NCI-H2029 treated with DMSO at 0.1 percent for 48 hours (cell line): ENCODE measurements at places on chromosomes 13 and 19.

DNA sequence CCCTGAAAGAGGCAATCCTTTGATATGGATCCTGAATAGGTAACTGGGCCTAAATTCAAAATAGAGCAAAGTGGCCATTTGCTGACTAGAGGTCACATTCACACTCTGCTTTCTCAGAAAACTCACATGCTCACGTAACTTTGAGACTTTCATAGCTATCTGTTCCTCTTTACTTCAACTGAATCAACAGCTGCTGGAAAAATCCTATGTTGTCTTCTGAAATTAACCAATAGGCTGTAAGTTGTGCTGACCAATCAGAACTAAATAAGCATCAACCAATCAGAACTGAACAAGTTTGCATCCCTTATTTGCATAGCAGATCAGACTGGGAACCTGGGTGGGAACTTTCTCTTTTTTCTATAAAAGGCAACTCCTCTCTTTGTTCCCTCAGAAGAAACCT, 24.0 kb upstream of the TBC1D4 start:
- DNase-seq, result no peak

DNA sequence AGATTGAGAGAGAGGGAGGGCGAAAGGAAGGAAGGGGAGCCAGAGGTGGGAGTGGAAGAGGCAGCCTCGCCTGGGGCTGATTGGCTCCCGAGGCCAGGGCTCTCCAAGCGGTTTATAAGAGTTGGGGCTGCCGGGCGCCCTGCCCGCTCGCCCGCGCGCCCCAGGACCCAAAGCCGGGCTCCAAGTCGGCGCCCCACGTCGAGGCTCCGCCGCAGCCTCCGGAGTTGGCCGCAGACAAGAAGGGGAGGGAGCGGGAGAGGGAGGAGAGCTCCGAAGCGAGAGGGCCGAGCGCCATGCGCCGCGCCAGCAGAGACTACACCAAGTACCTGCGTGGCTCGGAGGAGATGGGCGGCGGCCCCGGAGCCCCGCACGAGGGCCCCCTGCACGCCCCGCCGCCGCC, at the start of gene TNFSF11:
TNFSF11 (plus strand) TSS at position 142 of the 400 bp plus-strand sequence; CDS start at position 294, 152 bp downstream.
- DNase-seq, result no peak

GRCh38 chr13:34808649-34809048, 133.4 kb upstream of the NBEA start:
- DNase-seq, result no peak

DNA sequence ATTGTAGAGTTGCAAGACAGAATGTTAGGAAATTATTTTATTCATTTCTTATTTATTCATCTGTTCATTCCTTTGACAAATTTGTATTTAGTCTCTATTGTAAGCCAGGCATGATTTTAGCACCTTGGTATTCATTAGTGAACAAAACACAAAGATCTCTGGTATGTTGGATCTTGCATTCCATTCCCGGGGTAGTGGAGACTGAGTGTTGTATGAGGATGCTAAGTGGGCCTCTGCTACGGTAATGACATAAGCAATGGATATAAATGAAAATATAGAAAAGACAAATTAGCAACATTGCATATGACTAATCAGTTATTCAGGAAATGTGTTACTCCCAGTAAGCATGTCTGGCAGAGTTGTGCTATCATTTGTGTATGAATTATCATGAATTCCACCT, 449.3 kb downstream of the PCDH17 start:
- DNase-seq, result no peak

DNA sequence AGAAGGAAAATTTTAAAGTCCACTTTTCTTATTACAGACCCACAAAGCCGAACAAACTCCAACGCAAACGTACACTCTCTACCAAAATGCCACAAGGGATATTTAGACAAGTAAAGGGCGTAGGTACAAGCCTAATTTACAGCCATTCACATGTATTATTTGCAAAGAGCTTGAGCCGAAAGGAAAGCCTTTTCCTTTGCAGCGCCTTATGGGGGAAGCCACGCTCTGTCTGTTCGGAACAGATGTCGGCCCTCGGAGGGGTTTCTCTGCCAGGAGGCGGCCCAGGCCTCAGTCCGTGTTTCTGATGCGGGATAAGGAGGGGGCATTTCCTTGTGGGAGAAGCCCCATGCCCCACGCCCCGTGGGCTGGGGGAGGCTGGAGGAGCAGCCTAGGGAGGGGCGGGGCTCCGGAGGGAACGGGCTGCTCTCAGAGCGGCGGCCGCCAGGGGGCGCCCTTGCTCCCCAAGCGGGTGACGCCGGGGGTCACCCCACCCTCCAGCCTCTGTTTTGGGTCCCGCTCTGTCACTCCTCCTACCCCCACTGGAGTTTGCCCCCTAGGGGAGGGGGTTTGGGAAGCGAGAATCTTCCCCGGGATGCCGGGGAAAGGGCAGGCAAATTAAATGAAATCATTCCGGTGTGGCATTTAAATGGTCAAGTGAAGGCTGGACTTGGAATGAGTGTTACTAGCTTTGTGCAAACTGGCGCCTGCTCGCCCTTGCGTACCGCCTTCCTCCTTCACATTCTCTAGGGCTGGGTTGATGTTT, 2.9 kb downstream of the HTR2A start:
- DNase-seq, result no peak

- no peak for DNase-seq
These were observed 1.4 kb downstream of the MLNR start for GRCh38 chr13:49221590-49221965.

- no peak for DNase-seq
These were observed 899 bp downstream of the GIPC3 start for GRCh38 chr19:3586127-3586626.

DNA sequence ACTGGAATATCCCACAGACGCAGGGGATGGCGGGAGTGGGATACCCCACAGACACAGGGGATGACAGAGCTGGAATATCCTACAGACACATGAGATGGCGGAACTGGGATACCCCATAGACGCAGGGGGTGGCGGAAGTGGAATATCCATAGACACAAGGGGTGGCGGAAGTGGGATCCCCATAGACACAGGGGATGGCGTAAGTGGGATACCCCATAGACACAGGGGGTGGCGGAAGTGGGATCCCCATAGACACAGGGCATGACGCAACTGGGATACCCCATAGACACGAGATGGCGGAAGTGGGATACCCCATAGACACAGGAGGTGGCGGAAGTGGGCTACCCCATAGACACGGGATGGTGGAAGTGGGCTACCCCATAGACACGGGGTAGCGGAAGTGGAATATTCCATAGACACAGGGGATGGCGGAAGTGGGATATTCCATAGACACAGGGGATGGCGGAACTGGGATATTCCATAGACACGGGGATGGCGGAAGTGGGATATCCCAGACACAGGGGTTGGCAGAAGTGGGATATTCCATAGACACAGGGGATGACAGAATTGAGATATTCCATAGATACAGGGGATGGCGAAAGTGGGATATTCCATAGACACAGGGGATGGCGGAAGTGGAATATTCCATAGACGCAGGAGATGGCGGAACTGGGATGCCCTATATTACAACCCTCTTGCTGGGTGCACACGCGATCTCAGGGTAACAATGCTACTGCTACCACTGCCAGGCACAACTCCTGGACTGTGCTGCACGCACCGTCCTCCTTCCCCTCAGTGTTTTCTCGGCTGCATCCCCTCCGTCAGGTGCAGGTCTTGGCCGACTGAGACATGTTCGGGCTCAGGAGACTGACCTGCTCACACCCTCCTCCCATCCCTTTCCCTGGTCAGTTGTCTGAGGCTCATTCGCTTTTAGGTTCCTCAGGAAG, 28.1 kb downstream of the ZNF787 start:
- DNase-seq, result no peak

DNA sequence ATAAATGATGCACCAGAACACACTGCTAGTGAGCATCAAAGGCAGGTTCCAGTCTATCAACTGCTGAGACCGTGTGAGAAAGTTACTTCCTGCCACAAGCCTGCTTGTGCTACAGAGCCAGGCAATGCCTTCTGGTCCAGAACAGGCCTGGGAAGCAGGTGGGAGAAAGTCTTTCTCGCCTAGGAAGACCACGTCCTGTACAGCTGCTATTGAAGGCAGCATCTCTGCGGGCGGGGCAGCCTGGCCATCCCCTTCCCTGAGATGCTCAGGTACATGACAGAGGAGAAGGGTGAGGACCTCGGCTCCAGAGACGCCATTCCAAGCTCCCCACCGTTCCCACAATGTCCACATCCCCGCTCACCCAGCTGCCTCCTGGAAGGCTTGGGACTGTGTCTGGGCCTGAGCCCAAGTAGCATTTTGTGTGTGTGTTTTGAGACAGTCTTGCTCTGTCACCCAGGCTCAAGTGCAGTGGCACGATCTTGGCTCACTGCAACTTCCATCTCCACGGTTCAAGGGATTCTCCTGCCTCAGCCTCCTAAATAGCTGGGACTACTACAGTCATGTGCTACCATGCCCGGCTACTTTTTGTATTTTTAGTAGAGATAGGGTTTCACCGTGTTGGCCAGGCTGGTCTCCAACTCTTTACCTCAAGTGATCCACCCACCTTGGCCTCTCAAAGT, 3.4 kb downstream of the RFX1 start:
- no peak for DNase-seq

- no peak for DNase-seq
These were observed 7.6 kb downstream of the KATNAL1 start for GRCh38 chr13:30299786-30300185.

DNA sequence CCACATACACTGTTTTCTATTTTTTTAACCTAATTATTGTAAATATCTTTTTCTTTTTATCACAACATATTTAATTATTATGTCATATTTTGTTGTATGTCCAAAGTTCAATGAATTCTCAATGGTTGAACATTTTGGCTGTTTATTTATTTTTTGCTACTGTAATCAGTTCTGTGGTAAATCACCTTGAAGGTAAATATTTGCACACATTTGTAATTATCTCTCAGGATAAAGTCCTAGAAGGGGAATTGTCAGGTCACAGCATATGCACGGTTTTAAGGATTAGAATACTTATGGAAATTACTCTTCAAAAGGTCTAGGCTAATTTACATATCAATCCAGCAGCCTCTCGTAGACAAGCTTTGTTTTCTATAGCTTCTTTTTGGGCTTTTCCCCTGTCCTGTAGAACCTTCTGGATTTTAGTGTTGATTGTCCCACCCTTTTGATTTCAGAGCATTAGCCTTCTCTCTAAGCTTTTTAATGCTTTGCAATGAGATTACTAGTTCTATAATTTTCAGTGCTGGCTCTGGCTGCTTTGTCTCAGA, 362.6 kb downstream of the KCNRG start:
- no peak for DNase-seq

DNA sequence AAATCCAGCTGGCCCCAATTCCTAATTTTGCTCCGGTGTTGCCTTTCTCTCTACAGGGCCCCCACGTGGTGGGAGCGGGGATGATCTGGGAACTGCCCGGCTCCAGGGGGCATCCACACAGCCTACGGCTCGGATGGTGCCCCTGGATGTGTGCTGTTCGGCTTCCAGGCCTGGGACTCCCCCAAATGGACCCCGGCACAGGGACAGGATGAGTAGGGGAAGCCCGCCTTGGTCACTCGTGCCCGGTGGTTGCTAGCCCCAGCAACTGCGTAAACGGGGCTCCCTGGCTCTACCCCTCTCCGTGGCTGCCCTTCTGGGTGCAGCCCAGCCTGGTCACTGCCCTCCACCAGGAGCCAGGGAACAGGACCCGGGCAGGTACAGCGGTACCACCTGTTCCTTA, 111.5 kb downstream of the TEX26 start:
- no peak for DNase-seq

DNA sequence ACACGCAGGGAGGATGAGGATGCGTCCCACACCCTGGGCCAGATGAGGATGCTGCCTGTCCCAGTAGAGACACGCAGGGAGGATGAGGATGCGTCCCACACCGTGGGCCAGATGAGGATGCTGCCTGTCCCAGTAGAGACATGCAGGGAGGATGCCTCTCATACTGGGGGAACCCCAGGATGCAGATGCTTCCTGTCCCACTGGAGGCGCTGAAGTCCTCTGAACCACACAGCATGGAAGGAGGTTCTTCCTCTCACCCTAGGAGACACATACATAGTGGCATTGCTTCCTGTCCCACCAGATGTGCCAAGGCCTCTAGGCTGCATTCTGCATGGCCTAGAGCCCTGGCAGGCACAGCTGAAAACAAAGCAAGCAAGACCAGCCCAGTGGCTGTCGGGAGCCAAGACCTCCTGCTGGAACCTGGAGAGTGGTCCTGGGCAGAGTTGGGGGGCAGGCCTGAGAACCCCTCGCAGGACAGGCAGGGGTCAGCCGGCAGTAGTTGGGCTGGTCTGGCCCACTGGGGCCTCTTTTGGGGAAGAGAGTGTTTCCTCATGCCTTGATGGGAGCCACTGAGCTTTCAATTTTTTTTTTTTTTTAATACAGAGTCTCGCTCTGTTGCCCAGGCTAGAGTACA, 4.3 kb downstream of the HPN start:
- DNase-seq, result no peak

GRCh38 chr13:48126944-48127830, 32.3 kb upstream of the MED4 start:
- DNase-seq, result peak; percentile 42

DNA sequence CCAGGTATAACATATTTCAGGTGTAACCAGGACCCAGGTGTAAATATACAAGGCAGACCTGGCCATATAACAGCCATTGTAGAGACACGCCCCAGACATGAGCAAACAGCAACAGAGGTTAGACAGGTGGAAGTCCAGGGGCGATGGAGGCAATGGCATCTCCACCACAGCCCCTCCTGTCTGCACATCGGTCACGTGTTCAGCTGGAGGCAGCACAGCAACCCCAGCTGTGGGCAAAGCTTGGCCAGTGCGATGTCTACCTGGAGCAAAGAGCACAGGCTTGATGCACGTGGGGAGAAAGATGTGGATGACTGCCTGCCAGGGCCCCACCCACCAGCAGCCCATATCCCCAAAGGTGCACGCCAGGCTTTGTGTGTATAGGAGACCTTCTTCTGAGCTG, 4.4 kb downstream of the CYP4F2 start:
- DNase-seq, result no peak

GRCh38 chr13:50125304-50125553, 110.0 kb downstream of the KCNRG start:
- DNase-seq, result no peak

DNA sequence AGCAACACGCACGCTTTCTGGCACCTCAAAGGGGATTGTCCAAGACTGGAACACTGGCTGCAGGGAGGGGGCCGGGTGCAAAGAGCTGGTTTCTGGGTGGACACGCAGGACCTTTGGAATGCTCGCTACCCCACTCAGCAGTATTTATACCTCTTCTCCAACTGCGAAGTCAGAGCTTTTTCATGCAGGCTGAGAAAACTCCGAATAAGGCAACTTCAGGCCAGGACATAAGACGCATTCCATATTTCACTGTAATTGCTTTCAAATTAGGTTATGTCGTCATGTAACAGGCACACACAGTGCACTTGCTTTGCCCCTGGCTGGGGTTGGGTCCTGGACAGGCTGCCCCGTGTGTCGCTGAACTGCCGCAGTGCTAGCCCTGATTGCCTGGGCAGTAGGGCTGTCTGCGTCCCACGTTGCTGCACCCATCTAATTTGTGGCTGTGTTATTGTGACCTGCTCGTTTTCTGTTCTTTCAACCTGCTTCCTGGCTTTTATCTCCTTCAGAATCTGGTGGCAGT, 44.5 kb downstream of the ACTN4 start:
- DNase-seq, result no peak

GRCh38 chr13:53014495-53015443, 13.8 kb upstream of the OLFM4 start:
- DNase-seq, result no peak

DNA sequence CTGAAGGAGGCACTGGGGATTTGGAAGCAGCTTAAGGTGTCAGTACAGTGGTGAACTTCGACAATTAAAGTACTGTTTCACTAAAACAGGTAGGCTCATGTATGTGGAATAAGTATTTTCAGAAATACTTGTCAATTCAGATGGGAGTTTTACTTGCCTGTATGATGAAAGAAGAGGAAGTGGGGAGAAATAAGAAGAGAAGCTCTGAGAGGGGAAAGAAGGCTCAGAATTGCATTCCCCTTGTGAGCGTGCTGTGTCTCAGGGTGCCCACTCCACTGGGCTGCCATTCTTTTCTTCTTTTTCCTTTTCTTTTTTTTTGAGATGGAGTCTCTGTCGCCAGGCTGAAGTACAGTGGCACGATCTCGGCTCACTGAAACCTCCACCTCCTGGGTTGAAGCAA, 38.6 kb upstream of the RNF17 start:
- no peak for DNase-seq
